ENCODE measurements at places on chromosomes 3 and 15. TPM values are rescaled to one million over a fixed set of nuclear protein-coding genes. Genes with fewer than 3 reads are reported as not detected.

The TRIM42 gene
- not detected for total RNA-seq

The ADPRH gene
- 1.1 TPM for total RNA-seq

The TLE3 gene
- 89.2 TPM for total RNA-seq

The FETUB gene
- not detected for total RNA-seq

- H3K36me3 ChIP-seq = peaks cover 4% of the 10 kb centered on the region
- H3K27ac ChIP-seq = no peak overlapping the region
- peak overlapping the region; percentile 75 for H3K4me3 ChIP-seq
- peaks cover 19% of the 10 kb centered on the region for H3K4me1 ChIP-seq
- DNase-seq = no peak
Measured at GRCh38 chr15:89360294-89360971, 25.8 kb upstream of the POLG start.

DNA sequence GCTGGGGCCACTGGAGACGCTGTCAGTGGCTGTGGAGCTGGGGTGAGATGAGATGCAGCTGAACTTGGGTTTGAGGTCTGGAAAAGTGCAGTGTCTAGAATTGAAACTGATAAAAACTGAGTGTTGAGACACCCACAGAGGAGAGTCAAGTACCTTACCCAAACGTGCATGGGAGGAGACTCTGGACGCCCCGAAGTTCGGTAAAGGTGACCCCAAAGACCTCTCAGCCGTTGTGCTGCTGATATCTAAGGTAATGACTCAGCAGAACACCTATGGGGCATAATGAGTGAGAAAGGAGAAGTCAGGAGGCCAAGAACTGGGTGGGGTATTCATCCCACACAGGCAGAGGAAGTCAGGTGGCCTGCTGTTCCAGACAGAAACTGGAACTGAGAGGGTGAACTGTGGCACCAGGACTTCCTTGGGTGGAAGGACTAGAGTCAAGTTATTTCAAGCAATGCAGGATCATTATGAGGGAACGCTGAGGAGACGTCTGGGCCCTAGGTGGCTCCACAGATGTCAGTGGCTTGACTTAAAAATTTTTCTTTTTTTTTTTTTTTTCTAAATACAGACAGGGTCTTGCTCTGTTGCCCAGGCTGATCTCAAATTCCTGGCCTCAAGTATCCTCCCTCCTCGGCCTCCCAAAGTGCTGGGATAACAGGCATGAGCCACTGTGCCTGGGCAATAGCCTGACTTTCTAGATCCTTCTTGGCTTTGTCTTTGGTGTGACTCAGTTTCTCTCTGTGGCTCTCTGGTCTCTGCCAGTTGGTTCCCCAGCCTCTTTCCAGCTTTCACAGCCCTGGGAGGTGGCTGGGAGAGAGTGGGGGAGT lies 67.6 kb upstream of the GCNT3 start:
- H3K27me3 ChIP-seq = peaks cover 1% of the 10 kb centered on the region
- H3K36me3 ChIP-seq = peaks cover 7% of the 10 kb centered on the region
- no peak overlapping the region for H3K27ac ChIP-seq
- no peak overlapping the region for H3K4me3 ChIP-seq
- no peak for DNase-seq

- peak within 1 kb of the TSS; percentile 97 for H3K27ac ChIP-seq
- peaks cover 12% of the 10 kb centered on the region for H3K27me3 ChIP-seq
- no peaks in the 10 kb centered on the region for H3K36me3 ChIP-seq
- H3K4me1 ChIP-seq = peaks cover 27% of the 10 kb centered on the region
- peak within 1 kb of the TSS; percentile 94 for H3K4me3 ChIP-seq
- DNase-seq = peak; percentile 95
Measured at GRCh38 chr15:75903331-75904239, at the start of gene FBXO22. Gene FBXO22, plus strand, starts transcription at chr15:75903878. Its CDS starts 86 bp downstream, at chr15:75903964.
